Hematopoietic multipotent progenitor cell (in vitro differentiated cells): ENCODE measurements at places on chromosomes 3 and 15. TPM values are rescaled to one million over a fixed set of nuclear protein-coding genes. Genes with fewer than 3 reads are reported as not detected.

GRCh38 chr15:31740203-31740602, 290.1 kb upstream of the CHRNA7 start:
- DNase-seq: no peak

DNA sequence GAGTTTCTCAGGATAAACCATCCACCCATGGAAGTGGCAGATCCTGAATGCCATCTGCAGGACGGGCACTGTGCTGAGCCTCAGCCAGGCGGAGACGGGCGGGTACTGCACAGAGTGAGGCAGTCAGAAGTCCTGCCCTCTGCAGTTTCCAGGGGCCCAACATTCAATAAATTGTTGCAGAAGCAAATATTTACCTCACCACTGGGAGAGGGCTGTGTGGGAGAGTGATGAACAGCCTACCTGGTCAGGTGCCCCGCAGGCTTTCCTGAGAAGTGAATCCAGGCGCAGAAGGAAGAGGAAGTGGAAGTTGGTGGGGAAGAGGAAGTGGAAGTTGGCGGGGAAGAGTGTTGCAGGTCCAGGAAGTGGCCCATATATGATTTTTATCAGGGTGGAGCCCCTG, 100.8 kb downstream of the SLCO3A1 start:
- DNase-seq: no peak

DNA sequence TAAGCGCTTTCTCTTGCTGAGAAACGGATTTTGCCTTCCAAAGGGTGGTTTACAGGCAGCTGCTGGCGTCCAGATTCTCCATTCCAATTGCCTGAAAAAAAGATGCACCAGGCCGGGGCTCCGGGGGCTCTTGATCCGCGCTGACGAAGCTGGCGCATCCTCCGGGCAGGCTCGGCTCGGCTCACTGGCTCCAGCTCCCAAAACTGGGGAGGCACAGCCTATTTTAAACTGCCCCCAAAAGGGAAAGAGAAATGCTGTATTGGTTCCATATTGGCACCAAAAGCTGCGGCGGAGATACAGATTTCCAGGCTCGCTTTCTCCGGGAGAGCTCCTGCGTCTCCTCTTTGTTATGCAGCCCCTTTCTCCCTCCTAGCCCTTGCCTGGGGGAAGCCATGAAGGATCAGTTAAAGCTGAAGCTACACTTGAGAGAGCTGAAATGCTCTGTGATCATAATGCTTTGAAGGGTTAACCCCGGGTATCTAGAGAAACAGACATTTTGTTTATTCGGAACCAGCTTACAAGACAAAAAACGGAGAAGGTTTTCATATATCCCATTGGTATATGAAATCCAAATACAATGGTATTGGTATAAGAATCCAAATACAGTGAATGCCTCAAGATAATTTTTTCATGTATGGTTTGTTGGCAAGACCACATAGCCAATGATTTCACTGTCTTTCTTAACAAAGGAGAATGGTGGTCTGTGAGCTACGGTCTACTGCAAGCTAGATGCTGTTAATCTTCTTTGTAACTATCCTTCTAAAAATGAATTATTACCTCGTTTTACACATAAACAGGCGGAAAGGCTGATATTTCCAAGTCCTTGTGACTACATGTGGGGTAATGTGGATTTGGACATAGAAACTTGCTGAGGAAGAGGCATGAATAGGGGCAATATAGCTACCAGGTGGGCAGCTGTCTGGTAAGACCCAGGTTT, 693 bp downstream of the CD200 start:
- DNase-seq: no peak

- no peak for DNase-seq
Observed at GRCh38 chr3:16419640-16420241, 93.8 kb downstream of the RFTN1 start.

The GNAT1 gene
- total RNA-seq: not detected

The KBTBD12 gene
- total RNA-seq: 0.27 TPM

DNA sequence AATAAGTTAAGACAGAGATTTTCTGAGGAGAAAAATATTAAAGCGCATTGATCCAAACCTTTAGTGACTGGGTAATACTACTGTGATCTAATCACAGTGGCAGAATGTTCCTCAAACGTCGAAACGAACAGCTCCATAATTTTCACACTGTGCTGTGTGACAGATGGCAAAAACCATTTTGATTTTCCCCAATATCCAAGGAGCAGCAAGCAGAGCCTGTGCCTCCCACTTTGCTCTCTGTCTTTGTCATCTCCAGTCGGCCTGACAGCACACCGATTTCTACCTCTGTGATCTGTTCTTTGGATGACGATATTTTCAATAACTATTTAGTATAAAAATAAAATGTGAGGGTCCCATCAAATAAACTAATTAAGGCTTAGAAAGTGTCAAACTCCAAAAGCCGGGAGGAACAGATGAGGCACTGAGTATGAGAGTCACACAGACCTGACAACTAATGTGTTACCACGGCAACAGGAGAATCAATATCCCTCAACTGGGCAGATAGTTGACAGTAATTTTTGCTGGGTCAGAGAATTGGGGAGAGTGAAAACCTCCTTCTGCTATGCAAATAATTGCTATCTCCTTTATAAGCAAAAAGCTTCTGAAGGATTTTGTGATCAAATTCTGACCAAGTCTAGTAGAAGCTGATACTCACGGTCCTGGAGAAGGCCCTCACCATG, 489.1 kb upstream of the CFAP20DC start:
- DNase-seq: no peak

DNA sequence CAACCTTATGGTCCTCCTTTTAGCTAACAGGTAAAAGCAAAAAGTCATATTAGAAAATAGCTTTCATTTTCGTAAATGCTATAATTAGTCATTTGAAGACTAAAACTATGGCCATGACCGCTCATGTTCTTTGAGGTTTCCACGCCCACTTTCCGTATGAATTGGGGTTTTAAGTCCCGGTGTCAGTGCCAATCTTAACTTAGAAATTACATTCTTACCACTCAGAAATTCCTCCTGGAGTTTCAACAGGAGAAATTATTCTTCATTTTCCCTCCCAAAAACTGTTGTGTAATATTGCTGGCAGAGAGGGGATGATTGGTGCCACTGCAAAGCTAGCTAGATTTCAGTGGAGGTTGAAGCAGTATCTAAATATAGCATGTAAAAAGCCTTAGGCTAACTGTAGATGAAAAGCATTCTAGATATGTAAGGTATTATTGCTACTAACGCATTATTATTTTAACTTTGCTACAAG, 71.0 kb upstream of the MDFIC2 start:
- no peak for DNase-seq

DNA sequence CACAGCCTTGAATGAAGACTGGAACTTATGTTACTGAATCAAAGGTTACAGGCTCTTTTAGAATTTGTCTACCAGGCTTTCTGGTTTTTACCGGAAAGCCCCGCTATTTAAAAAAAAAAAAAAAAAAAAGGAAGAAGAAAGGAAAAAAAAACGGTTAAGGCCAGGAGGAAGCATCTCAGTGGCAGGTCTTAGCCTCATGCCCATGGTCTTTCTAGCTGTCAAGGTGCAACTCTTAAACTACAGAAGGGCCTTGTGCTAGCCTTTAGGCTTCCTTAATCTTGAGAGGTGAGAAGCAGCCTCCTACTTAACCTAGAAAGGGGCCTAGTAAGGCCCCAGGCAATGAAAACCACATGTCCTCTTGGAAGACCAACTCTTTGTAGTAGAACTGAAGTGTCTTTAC, 77.5 kb downstream of the TBC1D5 start:
- DNase-seq: peak; percentile 21

DNA sequence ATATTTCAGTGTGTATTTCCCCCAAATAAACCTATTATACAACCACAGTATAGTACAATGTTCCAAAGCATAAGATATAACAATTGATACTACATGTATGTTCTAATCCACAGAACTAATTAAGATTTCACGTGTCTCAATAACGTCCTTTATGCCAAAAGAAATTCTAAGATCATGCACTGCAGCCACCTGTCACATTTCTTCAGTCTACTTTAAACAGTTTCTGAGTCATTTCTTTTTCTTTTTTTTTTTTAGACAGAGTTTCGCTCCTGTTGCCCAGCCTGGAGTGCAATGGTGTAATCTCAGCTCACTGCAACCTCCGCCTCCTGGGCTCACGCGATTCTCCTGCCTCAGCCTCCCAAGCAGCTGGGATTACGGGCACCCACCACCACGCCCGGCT, 190.2 kb downstream of the STAG1 start:
- no peak for DNase-seq

GRCh38 chr3:33439546-33440327, 468 bp downstream of the UBP1 start:
- DNase-seq: no peak

The DISP2 gene
- total RNA-seq: 0.54 TPM

DNA sequence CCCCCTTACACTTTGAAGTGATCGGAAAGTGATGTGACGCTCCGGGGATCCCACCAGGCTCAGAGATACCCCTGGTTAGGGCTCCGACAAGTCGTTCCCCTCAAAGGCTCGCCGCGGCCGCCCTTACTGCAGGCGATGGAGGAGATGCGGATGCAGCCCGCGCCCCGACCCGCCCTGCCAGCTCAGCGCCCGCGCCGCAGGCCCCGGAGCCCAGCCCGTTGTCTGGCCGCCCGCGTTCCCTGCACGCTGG, 228 bp downstream of the GLT8D1 start:
- no peak for DNase-seq

DNA sequence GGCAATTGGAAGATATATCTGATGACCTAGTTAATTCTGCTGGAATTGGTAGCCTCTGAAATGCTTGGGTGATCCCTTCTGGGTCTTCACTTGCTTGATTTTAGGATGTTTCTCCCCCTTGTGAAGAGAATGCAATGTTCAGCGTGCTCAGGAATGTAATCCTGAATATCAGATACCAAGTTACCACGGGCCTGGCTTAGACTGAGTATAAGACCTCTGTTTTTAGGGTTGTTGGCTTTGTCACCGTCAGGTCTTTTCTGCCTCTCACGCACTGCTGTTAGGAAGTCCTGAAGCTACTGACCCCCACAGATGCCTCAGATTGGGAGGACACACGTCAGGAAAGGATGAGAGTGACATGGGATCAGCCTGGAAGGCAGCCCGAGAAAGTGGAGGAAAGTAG, 198.5 kb downstream of the CDIN1 start:
- no peak for DNase-seq

- no peak for DNase-seq
Observed at GRCh38 chr3:28240441-28240840, 978 bp upstream of the CMC1 start.

DNA sequence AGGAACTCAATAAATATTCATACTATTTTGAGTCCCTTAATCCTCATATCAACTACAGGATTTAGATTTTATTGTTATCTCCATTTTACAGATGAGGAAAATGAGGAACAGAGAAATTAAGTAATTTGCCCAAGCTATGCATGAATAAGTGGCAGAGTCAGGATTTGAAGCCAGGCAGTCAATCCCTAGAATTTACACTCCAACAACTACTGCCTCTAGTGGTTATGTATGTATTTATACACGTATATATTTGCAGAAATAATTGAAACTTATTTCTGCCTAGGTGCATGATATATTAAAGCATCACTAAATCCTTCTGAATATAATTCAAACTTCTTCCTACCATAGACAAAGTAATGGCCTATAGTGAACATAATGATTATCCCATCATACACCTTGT, 137.4 kb downstream of the SERPINI1 start:
- no peak for DNase-seq

DNA sequence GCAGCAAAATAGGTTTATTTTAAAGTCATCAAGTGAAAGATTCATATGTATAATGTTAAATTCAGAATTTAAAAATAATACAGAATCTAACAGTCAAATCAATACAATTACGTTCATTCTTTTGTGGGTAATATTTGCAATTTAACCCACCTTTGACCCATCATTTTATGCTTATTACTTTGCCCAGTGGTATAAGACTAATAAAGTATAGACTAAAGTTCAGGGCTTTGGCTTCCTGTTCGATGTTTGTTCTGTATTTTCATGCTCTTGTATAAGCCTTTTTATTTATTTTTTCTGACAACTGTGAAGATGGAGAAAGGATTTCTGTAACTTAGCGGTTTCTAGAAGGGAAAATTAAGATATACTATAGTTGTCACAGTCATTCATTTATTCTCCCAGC, 44.3 kb upstream of the EIF3J start:
- no peak for DNase-seq

DNA sequence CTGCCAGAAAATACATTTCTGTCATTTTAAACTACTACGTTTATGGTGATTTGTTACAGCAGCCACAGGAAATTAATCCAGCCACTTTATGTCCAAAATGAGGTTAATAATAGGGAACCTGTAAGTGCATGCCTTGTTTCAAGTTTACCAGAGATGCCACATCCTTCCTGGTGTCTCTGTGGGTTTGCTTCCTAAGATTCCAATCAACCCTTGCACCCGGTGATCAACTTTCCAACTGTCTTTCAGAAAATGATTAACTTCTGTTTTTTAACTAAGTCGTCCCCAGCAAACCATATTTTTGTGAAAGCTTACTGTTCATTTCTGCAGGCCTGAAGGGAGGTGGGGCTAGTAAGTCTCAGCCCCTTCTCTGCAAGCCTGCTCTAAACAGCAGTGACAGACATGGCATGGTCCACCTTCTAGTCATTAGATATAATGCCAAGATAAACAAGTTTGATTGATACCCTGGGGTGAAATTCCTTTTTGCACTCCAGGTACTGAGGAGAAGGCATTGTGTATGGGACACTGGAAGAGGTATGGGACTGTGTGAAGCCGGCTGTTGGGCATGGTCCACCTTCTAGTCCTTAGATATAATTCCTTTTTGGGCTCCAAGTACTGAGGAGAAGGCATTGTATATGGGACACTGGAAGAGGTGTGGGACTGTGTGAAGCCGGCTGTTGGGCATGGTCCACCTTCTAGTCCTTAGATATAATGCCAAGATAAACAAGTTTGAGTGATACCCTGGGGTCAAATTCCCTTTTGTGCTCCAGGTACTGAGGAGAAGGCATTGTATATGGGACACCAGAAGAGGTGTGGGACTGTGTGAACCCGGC, 11.1 kb upstream of the TMC3 start:
- peak; percentile 84 for DNase-seq

GRCh38 chr3:148796799-148797198, 30.8 kb upstream of the CPB1 start:
- DNase-seq: no peak

DNA sequence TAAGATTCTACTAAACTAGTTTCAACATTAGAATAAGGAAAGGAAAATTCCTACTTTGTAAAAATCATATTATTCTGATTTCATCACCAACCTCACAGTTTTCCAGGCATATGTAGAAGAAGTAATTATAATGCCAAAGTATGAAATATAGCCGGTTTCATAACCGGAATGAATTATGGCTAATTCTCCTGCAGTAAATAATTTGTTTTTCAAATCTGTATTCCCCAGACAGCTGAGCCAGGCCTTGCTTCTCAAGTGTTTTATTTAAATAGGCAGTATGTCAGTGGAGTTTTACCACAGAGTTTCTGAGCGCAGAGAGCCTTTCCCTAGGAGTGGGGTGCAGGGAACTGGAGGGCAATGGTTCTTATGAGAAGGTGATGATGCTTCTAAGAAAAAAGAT, 8.7 kb upstream of the CPA3 start:
- no peak for DNase-seq

GRCh38 chr3:46666453-46666845, 27.0 kb downstream of the ALS2CL start:
- DNase-seq: no peak

The KCNH8 gene
- total RNA-seq: 0.54 TPM
